ENCODE measurements at places on chromosomes 13 and 19. TPM values are rescaled to one million over a fixed set of nuclear protein-coding genes. Genes with fewer than 3 reads are reported as not detected.

LHB gene
- polyA plus RNA-seq = not detected

CNN1 gene
- 21.1 TPM for polyA plus RNA-seq

KXD1 gene
- 73.3 TPM for polyA plus RNA-seq

ICAM5 gene
- 5.6 TPM for polyA plus RNA-seq

FUT2 gene
- polyA plus RNA-seq = 2.9 TPM

CGB1 gene
- polyA plus RNA-seq = not detected

ZNF729 gene
- 0.10 TPM for polyA plus RNA-seq

ACP7 gene
- polyA plus RNA-seq = 0.08 TPM

SEMA6B gene
- polyA plus RNA-seq = 5.2 TPM

ZNF540 gene
- 6.9 TPM for polyA plus RNA-seq

LYL1 gene
- polyA plus RNA-seq = 13.5 TPM

ZNF471 gene
- polyA plus RNA-seq = 42.7 TPM

ZC3H4 gene
- 32.5 TPM for polyA plus RNA-seq

SLC10A2 gene
- 14.1 TPM for polyA plus RNA-seq

GPC6 gene
- polyA plus RNA-seq = 25.1 TPM

ZNF440 gene
- polyA plus RNA-seq = 15.3 TPM

- DNase-seq = no peak
Observed at GRCh38 chr19:46489445-46490272, 6.0 kb downstream of the PNMA8B start.

GRCh38 chr13:81760316-81760715 is 1419.4 kb upstream of the SPRY2 start:
- DNase-seq = no peak

DNA sequence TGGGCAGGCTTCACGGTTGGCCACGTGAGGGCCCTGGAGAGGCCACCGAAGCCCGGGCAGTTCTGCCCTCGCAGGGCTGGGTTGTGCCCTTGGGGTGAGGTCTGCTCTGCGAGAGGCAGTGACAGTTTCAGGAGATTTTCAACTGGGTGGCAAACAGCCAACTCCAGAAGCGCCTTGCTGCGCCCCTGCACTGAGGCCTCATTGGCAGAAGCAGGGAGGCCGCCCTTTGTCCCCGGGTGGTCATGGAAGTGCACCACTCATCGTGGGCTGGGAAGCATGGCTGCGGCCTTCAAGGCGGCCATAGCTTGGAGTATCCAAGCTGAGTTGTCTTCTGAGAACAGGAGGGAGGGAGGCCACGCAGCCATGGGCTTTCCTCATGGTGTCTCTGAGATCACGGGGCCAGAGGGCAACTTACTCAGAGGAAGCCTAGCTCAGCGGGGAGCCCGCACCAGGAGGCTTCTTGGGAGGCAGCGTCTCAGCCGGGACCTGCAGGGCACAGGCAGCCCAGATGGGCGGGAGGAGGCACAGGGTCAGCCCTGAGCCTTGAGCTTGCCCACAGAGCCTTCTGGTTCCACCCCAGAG is 14.8 kb downstream of the PLEKHJ1 start:
- no peak for DNase-seq

DNA sequence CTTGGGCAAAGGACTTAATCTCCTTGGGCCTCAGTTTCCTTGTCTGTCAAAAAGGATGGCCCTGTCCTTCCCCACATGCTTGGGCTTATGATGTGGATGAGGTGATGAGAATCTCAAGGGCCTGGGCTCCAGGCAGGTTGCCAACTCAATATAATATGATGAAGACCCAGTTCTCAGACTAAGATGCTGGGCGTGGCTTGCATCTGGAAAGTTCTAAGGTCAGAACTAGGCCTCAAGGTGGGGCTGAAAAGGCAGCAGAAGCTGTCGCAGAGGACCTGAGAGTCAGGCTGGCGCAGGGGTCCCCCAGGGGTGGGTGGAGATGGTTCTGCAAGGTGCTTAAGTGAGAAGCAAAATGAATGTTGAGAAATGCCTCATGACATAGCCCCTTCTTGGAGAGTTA is 58.8 kb downstream of the RGCC start:
- DNase-seq = no peak

- DNase-seq = no peak
Observed at GRCh38 chr19:30999726-31000125, 349.5 kb downstream of the TSHZ3 start.

DNA sequence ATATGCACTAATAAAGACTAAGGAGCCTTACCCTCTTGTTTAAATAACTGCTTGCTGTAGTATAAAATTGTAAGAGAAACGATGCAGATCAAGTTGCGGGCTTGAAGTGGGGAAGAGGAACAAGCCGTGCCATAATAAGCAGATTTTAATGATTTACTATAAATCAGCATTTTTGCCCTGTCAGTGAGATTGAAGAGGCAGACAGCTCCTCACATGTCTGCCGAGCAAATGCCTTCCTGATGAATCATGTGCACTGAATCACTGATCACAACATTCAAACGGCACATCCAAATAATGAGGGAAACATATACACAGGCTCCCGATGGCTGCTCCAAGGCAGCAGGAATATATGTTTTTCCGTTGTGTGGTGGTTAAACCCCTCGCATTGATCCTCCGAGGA is 282.9 kb downstream of the TSHZ3 start:
- no peak for DNase-seq

DNA sequence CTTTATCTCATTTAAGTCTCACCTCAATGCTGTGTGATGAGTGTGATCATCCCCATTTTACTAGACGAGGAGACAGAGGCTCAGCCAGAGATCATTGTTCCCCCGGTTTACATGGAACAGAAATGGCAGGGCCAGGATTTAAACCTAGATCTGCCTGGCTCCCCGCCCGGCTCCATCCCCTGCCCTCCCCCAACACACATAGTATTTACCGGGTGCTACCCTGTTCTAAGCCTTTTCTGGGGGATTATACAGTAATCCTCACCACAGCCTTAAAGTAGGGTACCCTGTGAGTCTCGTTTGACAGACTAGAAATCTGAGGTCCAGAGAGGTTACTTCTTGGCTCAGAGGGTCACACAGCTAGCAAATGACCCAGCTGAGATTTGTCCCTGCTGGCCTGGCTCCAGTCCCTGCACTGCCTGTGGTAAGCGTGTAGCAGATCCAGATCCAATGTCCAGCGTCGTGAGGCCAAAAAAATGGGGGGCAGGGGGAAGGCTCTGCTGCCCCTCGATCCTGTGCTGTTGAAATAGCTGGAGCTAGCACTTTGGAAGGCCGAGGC is 3.8 kb upstream of the KLC3 start:
- DNase-seq = no peak

GRCh38 chr13:31328549-31329235 is 128.9 kb downstream of the B3GLCT start:
- no peak for DNase-seq

- no peak for DNase-seq
Observed at GRCh38 chr13:33249894-33250293, 35.7 kb downstream of the STARD13 start.

GRCh38 chr13:42279986-42280385 is 8.0 kb downstream of the AKAP11 start:
- no peak for DNase-seq

DNA sequence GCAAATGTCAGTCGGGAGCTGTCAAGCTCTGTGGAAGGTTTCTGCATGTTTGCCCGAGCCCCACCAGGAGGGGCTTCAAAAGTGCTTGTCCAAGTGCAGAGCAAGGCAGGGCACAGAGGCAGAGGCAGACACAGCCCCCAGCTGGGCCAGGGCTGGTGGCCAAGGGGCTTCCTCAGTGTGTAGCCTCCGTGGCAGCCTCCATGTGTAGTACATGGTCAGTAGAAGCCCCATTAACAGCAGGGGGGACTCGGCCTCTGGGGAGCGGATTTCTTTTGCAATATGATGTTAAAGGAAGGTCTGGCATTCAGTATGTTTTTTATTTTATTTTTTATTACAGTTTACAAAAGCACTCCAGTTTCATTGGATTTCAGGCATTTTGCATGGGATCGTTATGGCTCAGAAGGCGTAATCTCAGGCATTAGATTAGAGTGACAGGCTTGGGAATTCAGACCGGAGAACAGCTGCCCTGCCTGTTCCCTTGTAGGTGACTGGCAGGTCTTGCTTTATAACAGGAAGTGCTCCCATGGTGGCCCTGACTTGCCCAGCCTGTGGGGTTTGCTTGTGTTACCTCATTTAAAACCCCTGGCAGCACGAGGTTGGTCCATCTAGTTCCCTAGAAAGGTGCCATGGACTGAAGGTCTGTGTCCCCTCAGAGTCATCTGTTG is 129.2 kb downstream of the KDM4B start:
- DNase-seq = no peak

GRCh38 chr19:41997121-41997850 is 3.3 kb upstream of the ATP1A3 start:
- no peak for DNase-seq

GRCh38 chr19:35641515-35642151 is at the start of gene ETV2:
Gene ETV2, plus strand, starts transcription at chr19:35641745. Its CDS starts 716 bp downstream, at chr19:35642461.
- DNase-seq = peak; percentile 30

GRCh38 chr19:2180881-2181632 is 17.3 kb downstream of the DOT1L start:
- no peak for DNase-seq

- DNase-seq = peak; percentile 47
Observed at GRCh38 chr13:94157705-94158218, 321.7 kb downstream of the DCT start.

DNA sequence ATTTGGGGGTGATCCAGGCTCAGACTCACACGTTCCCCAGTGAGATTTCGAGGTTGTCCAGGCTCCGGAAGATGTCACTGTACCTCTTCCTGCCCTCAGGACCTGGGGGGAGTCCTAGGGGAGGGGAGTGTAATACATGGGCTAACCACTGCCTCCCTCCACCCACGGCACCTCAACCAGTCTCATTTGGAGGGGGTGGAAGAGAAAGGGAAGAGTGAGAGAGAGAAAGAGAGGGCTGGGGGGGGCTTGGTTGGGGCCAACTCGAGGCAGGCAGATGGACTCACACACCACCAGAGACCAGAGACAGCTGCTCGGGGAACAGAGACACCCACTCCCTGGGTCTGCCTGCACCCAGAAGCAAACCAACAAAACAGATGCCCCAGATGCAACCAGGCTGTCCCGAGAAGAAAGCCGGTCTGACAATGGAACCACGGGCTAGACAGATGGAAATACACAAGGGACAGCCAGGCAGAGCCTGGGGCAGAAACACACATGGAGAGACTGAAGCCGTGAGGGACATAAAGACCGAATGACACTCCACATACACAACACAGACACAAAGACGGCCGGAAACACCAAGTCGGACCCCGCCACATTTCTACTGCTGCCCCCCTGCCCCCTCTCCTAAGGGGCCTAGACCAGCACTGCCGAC is 825 bp downstream of the GMIP start:
- DNase-seq = no peak

- DNase-seq = no peak
Observed at GRCh38 chr19:19470579-19470978, 44.8 kb downstream of the TSSK6 start.

DNA sequence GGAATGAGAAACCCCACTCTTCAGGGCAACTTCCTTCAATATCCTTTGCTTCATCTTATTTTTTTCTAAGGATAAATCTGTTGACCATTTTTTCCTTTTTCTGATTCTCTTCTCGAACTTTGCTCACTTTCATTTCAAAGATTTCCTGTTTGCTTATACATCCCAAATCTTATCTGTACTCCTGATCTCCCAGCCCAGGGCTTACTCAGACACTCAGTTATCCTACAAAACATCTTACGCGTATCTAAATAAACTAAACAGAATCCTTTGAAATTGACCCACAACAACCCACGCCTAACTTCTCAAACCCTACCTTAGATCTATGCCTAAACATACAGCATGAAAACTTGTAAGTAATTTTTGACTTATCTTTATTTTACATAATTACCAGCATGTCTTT is 179.2 kb downstream of the ABCC4 start:
- DNase-seq = no peak

GRCh38 chr19:45442778-45443461 is 19.2 kb upstream of the ERCC1 start:
- peak; percentile 55 for DNase-seq

- DNase-seq = no peak
Observed at GRCh38 chr19:40510526-40511115, 43.8 kb downstream of the SPTBN4 start.

GRCh38 chr13:26465954-26466353 is 91.5 kb upstream of the WASF3 start:
- no peak for DNase-seq

DNA sequence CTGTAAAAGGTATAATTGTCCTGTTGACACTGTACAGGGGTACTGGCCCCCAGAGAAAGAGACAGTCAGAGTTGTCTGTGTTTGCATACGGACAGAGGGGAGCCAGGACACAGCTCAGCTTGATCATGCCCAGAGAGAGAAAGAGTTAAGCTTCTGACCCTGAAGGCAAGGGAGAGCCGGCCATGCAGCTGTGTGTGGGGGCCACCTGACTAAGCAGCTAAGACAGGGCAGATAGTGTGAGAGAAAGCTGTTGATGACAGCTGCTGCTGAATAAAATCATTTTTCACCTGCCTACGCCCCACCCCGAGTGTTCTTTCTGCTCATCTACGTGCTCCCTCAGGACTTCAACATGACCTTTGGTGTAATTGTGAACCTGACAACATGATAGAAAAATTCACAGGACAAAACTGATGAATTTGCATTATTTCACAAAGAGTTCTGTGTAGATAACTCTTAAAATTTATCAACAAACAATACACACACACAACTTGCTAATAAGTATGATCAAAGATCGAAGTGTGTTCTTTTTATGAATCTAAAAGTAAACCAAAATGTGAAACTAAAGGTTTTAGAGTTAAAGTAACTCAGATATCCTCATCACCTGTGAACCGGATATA is 1294.3 kb upstream of the ATXN8OS start:
- DNase-seq = no peak

DNA sequence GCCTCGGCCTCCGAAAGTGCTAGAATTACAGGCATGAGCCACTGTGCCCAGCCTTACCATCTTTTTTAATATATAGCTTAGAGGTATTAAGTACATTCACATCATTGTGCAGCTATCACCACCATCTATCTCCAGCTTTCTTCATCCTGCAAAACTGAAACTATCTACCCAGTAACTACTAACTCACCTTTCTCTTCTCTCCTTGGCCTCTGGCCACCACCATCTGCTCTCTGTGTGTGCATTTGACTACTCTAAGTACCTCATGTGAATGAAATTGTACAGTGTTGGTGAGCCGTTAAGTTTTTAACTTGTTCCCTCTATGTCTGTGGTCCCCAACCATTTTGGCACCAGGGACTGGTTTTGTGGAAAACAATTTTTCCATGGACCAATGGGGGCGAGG is 56.1 kb downstream of the CDK8 start:
- DNase-seq = no peak

DNA sequence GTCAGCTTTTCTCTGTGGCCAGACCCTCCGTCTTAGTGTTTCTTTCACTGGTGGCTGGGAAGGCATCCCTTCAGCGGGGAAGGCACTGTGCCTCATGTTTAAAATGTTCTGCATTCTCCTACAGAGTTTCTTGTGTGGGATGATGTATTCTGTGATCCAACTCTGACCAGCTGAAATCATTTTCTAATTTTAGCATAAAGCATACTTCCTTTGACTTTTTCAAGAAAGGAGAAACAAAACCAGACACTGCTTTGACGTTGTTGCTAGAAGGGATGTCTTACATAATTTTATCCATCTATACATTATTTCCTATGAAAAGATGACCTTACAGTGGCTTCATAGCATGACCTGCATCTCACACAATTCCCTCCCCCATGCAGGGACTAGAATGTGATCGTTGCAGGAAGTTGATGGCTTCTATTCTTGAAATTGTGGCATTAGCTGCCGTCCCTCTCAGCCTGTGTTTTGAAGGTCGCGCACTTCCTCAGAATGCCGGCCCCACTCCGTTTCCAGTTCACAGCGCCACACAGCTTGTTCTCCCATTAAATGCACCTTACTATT is 38.6 kb upstream of the TEX29 start:
- DNase-seq = no peak

Data from right lung (tissue), 10 donors.